ENCODE measurements at places on chromosomes 2 and 18.

GRCh38 chr2:148721991-148722777 is 77.6 kb downstream of the EPC2 start:
- no peak for DNase-seq

DNA sequence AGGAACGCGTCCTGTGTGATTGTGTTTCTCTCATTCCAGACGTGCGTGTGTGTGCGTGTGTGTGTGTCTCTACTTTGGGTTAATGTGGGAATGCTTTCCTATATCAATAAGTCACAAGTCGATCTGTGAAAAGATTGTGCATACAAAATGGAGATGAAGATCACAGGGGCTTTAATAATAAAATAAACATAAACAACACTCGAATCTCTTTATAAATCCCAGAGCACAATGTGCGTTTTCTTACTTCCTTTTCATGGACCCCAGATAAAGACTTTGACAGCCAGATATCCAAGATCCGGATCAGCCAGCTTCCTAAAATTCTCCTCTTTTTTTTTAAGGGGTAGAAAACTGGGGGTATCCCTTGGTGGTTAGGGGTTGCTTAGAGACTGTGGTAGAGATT is 4.7 kb downstream of the PAX8 start:
- DNase-seq: no peak

- no peak for DNase-seq
Observed at GRCh38 chr2:61460163-61460562, 10.7 kb downstream of the USP34 start.

GRCh38 chr2:112910219-112910618 is 746 bp upstream of the IL37 start:
- no peak for DNase-seq

GRCh38 chr2:47512581-47513083 is 109.7 kb downstream of the MSH2 start:
- no peak for DNase-seq

DNA sequence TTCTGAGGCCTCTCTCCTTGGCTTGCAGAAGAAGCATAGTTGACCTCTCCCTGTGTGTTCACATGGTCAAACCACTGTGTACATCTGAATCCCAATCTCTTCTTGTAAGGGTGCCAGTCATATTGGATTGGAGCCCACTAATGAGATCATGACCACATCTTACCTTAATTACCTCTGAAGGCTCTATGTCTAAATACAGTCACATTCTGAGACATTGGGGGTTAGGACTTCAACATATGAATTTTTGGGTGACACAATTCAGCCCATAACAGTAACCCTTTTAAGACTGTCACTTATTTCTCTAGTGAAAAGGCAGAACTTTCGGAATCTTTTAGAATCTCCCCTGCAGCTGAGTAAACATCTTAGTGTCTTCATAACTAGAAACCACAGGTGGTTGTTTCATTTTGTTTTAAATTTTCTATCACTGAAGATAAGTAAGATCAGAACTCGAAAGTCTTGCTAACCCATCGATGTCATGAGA is 33.3 kb downstream of the BMP10 start:
- no peak for DNase-seq

DNA sequence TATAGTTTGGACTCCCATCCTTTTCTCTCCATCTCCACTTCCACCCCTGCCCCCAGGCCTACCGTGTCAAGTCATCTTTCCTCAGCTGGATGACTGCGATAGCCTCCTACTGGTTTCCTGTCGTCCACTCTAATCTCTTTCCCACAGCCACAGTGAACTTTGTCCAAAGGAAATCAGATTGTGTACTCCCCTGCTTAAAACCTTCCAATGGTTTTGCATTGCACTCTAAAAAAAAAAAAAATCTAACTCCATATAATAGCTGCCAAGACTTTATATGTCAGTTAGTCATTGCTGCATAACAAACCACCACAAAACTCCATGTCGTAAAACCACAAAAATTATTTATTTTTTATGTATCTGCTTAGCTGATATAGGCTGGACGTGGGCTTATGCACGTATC is 160.2 kb upstream of the CCDC68 start:
- no peak for DNase-seq

GRCh38 chr2:105515581-105516415 is 116.9 kb upstream of the FHL2 start:
- DNase-seq: no peak

DNA sequence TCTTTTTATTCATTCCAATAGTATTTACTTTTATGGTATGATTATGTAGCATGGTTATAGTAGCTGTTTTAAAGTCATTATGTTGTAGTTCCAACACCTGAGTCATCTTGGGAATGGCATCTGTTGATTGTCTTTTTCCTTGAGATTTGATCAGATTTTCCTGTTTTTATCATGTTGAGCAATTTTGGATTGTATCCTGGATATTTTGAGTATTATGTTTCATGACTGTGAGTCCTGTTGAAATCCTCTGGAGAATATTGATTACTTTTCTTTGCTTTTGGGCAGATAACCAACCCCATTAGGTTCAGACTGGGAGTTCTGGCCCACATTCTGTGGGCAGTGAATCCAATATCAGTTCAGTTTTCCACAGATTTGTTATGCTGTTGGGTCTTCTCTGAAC is 163.2 kb upstream of the SPRED2 start:
- DNase-seq: no peak

GRCh38 chr2:46697830-46698323 is 217.7 kb downstream of the MCFD2 start:
- no peak for DNase-seq

- no peak for DNase-seq
Observed at GRCh38 chr2:141021109-141021508, 1109.7 kb downstream of the LRP1B start.
